Islet precursor cell (in vitro differentiated cells): ENCODE measurements at places on chromosomes 5 and 9.
A peak's percentile ranks its signal among the peaks of the same experiment; 100 is the strongest.

- peak; percentile 86 for DNase-seq
Observed at GRCh38 chr5:175378444-175379028, 65.4 kb downstream of the DRD1 start.

- no peak for DNase-seq
Observed at GRCh38 chr5:160242145-160242544, 12.8 kb downstream of the FABP6 start.

GRCh38 chr9:116705531-116705930 lies 18.4 kb downstream of the TRIM32 start:
- no peak for DNase-seq

DNA sequence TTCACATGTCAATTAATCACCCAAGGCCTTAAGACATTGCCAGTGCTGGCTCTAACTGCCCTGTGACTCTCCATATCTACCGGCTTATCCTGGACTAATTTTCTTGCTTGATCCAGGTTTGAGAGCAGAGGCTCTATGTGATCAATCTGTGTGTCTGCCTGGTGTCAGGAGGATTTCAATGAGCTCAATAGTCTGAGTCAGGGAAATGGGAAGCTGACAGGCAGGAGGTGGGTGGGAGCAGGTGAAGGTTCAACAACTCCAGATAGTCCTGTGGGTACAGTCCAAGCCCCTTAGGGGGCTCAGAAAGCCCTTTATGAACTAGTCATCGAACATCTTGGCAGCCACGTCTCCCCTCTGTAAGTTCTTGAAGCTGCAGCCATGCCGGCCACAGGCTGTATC lies 72.2 kb downstream of the SHB start:
- no peak for DNase-seq

DNA sequence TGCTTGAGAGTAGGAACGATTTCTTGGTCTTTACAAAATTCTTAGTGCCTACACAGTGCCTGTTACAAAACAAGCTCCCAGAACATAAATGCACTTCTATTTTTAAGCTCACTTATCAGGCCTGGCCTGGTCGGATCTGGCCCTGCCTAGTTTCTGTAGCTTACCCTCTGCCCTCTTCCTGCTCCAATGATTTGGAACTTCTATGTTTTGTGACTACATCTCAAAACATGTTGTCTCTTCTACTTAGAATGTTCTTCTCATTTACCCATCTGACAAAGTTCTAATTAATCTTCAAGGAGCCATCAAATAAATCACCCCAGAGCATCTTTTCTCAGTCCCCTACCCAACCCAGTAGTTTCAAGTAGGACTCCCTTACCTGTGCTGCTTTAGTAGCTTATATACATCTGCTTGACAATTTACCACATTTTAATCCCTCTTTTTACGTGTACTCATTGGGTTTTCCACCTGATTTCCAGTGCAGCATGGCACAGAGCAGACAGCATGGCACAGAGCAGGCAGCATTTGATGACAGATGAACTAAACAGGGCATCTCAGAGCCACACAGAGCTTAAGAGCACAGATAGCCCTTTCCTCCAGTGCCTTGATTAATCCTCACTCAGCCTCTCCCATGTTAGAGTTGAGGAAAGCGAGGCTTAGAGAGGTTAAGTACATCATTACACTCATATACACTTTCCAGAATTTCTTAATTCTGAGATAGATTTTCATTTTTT lies 171.9 kb downstream of the MAPKAP1 start:
- DNase-seq, result no peak

GRCh38 chr9:24502206-24502937 lies 43.3 kb downstream of the IZUMO3 start:
- no peak for DNase-seq

DNA sequence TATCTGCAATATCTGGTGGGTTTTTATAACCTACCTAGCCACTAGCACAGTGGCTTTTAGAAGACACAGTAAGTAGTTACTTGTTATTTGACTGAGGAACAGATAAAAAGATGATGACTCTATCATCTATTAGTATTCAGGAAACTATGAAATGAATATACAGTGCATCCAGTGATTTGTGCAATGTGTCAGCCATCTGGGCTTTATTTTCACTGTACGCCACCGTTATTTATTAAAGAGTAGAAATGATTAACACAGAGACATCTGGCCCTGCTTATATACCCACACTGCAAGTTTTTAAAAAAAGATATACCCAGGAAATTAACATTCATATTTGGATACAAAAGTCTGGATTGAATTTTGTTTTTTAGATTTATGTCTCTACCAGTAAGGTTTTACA lies 408.4 kb downstream of the PDE4D start:
- no peak for DNase-seq

DNA sequence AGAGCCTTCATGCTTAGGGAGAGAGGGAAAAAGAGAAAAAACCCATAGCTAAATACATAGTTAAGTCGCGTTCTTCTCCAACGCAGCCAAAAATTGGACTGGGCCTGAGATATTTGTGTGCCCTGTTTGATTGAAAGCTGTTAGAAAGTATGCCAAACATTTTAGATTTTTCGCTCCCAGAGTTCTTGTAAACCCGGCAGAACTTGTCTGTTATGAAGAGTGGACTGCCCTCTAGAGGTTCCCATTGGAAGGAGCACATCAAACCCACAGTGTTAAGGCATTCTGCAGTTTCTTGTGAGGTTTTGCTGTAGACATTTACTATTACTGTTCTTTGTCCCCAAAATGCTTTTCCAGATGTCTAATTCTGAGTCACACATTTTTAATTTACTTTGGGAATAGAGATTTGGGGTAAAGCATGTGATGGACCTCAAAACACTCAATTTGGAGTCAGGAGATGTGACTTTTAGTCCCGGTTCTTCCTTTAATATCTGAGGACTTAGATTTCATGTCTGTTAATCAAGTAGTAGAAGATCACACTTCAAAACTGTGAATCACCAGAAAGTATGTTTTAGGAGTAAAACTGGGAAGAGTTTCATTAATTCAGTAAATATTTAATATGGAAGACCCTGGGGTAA lies 96.6 kb downstream of the PCSK1 start:
- DNase-seq, result peak; percentile 88

DNA sequence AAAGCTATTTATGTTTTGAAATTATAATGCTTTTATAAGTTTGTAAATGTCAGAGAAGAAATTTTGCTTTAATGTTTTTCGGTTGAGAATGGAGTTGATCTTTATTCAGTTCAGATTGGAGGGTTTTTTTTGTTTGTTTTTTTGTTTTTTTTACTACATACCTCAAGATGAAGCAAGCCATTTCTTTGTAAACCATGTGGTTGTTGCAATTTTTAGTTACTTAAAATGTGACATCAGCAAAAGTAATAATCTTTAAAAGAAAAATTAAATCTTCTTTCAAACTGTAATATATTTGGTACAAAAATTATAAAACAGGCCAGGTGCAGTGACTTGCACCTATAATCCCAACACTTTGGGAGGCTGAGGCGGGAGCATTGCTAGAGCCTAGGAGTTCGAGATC lies 102.6 kb downstream of the CDC42SE2 start:
- no peak for DNase-seq

DNA sequence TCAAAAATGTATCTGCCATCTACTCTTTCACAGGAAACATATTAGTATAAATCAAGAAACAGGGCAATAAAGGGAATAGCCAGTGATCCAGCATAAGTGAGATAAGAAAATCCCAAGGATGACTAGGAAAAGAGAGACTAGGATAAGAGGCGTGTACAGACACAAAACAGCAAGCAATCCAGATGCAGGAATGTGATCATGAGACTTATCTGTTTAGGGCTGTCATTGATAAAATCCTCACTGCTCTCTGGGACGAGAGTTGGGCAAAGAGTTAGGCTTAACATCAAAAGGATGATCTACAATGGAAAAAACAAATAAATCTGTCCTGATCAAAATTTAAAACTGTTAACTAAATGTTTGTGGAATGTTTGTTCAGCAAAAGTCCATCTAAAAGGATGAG lies 1156.8 kb upstream of the C9orf72 start:
- DNase-seq, result no peak

GRCh38 chr5:16549491-16550206 lies 67.1 kb downstream of the RETREG1 start:
- DNase-seq, result no peak

DNA sequence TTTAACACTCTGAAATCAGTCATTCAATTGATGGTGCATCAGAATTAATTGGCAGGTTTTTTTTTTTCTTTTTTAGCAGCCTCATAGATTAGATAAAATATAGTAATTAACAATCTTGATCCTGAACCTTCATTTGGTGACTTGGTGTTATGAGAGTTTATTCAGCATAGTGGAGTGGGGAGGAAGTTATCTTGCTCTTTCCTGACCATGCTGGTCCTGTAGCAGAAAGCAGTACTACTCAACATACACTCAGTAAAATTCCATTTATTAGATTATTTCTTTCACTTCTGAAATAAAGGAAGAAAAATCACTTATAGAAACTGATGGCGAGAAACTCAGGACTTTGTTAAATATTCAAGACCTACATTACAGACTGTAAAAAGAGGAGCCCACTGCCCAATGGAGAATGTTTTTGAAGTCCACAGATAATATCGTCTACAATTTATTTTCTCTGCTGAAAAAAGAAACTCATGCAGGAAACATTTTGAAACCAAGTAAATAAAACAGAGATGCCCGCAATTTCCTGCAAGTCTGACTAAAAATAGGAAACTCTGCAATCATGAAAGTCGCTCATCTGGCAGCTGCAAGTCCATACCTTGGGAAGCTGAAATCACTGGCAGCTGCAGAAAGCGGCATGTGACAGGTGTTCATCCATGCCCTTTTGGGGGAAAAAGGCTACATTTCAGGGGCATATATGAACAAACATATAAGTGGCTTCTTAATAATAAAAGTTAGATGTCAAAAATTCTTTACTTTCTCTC lies 233.2 kb upstream of the RFX3 start:
- DNase-seq, result no peak

DNA sequence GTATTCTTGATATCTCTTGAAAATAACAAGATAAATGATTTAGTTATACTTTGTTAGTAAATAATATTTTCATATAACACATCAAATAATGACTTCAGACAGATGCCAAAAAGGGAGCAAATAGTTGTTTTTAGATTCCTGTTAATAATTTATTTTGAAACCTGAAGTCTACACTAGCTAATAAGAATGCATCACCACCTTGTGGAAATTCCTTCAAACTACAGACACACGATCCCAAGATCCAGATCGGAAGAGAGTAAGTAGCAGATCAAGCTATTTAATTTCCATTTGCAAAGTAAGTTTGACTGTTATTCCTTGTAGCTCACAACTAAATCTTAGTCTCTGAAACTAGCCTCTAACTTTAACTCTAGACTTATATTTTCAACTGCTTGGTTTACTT lies 35.5 kb upstream of the ISL1 start:
- no peak for DNase-seq

- DNase-seq, result no peak
Observed at GRCh38 chr5:31186672-31187267, 6.7 kb upstream of the CDH6 start.

DNA sequence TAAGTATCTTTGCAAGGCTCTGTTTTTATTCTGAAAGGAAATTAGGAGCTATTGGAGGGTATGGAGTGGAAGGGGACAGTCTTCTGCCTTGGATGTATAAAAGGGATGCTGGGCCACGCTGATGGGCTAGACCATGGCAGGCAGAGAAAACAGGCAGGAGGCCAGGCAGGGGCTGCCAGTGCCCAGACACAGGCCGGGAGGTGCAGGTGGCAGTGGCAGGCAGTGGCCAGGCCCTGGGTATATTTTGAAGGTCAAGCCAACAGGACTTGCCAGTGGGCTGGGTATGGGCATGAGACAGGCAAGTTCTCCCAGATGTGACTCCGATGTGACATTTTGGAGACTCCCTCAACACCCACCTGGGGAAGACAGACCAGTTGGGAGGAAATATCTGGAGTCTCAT lies 131.9 kb downstream of the KCNIP1 start:
- DNase-seq, result no peak

GRCh38 chr9:109499631-109500410 lies 1.7 kb upstream of the PTPN3 start:
- DNase-seq, result peak; percentile 86

GRCh38 chr9:126275386-126276001 lies 51.1 kb upstream of the MVB12B start:
- DNase-seq, result peak; percentile 70

DNA sequence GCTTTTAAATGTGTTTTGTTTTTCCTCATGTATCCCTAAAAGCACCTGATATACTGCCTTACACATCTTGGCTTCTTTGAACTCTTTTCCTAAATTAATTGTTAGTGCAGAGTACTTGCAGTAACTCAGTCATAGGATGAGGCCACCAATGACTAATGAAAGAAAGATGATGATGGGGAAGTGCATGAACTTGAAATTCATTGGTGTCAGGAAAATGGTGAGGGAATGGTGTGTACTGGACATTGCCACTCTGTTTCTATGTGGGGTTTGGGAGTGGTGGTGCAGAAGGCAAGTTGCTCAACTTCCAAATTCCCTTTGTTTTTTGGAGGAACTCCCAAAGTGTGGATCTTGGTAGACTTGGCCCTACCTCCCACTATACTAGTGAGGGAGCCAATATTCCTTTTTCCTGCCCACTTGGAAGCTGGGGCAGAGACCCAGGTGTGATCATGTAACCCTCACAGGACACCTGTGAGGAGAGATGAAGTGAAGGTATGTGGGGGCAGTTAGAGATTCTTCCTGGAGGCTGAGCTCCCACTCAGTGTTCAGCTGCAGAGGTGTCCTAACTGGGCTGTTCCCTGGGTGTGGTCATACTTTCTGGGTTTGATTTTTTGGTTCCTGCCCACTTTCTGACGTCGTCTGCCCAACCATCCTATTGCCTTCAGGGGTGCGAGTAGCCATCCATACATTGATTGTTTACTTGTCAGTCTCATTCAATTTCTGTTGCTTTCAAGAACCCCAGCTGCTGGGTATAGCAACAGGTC lies 298.5 kb downstream of the MAST4 start:
- no peak for DNase-seq

- DNase-seq, result peak; percentile 32
Observed at GRCh38 chr5:133708331-133708850, 96.0 kb upstream of the FSTL4 start.

- DNase-seq, result peak; percentile 73
Observed at GRCh38 chr5:13831351-13831750, 113.1 kb downstream of the DNAH5 start.

DNA sequence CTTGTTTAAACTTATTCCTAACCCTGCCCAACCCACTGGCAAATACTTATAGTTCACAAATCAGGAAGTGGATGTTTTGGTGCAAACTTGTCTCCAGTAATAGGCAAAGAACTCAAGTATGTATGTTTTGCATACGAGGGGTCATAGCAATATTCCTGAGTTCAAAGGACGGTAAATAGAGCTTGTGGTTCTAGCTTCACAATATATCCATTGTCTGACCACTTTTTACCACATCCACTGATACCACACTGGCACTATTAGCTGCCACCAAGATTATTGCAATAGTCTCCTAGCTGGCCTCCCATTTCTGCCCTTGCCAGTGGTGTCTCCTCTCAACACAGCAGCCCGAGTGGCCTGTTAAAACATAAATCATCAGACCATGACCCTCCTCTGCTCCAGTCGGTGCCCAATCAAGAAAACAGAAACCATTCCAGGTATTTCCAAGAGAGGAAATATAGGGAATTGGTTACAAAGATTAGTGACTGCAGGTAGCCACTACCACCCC lies 17.0 kb downstream of the GRXCR2 start:
- no peak for DNase-seq
